Stimulated activated CD8-positive, alpha-beta memory T cell treated with anti-CD3 and anti-CD28 coated beads, Interleukin-7, amount 100 ng/mL, for 1 hour (primary cell): ENCODE measurements at places on chromosomes 4 and X.

DNA sequence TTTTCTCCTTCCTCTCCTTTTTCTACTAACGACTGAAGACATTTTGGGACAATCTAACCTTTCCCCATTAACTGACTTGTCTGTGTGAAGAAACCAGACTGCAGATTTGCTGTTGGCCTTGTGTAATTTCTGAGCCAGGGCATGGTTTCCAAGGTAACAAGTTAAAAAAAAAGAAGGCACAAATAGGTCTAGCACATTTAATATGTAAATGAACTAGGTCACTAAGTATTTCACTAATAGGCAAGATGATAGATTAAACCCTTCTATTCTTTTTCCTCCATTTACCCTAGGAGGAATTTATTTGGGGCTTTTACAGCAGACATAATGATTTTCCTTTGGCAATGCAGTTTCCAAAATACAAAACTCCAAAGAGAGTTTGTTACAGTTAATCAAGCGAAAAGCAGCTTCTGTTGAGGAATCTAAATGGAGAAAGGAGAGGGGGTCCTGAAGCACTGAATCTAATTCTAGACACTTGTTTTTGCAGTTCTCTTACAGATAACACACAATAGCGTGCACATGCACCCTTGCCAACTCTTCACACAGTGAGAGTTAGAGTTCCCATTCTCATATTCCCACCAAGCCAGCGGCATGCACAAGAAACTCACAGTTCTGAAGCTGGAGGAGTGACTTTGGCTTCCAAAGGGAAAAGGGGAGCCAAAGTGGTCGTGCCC lies 72.0 kb downstream of the TSPAN5 start:
- no peak for DNase-seq

- no peak for DNase-seq
Observed at GRCh38 chr4:57147335-57148060, 37.3 kb upstream of the IGFBP7 start.

DNA sequence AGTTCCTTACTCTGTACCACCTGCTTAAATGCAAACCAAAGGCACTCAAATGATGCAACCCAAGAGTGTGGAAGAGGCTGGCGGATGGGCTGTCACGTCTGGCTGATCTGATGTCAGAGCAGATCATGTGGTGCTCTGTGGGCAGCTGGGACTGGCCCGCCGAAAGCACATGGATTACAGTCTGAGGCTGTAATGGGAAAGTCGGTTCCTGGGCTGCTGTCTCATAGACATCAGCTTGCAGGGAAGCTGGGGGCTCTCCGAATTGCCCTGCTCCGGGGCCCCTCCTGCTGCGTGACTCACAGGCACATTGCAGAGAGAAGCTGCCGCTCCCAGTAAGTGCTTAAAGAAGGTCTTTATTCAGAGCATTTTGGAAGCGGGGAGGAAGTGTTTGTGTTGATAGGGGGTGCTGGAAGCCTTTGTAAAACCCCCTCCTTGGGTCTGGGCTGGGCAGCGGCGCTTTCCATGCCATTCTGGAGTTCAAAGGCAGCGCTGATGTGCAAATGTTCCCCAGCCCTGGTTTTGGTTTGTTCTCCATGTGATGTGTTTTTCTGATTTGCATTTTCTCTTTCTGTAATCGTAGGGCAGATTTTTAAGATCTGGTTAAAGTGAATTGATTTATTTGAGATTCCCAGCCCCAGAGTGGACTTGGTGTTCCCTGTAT lies 181.1 kb downstream of the LARP7 start:
- no peak for DNase-seq

DNA sequence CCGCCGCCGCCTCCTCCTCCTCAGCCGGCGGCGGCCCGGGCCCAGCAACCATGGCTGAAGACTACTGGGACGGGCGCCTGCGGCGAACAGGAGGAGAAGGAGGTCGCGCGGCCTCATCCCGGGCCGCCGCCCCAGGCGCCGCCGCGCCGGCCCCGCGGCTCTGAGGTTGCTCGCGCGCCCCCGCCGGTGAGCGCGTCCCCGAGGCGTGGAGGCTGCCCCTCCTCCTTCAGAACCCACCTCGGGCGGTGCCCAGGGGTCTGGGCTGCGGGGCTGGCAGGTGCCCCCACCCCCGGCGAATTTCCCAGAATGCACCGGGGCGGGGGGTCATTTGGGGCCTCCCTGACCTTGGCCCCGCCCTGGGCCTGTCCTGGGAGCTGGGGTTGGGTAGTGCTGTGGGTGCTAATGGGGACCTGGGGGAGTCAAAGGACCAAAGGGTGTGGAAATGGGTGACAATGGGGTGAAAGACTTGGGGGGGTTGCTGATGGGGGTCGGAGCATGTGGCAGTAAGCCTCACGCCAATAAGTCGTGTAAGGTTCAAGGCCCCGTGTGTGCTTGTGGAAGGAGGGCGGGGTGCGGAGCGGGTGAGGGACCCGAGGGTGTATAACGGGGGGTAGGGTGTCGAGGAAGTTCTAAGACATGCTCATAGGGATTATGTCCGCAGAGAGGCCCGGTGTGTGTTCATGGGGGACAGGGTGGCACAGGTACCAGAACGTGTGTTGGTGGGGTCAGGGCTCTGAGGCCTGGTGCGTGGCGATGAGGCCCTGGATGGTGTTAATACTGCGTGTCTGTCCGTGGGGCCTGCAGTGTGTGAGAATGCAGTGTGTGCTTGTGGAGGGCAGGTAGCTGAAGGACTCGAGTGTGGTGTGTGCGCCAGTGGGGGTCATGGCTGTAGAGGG lies 687 bp downstream of the CDK16 start:
- no peak for DNase-seq

DNA sequence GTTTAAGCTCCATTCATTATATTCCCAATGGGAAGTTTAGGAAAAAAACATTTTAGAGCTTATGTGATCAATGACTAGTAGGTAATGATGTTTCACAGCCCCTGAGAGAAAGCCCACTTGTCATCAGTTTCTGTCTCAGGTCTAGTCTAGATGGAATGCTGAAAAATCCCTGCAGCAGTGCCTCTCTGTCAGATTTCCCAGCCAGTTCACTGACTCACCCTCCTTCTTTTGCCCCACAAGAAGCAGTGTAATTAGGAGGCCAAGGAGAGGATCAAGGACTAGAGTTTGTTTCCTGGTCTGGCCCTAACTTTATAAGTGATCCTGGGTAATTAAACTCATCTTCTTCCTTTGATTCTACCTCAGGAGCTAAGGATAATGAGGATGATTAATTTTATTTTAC lies 118.7 kb upstream of the ANXA3 start:
- no peak for DNase-seq

DNA sequence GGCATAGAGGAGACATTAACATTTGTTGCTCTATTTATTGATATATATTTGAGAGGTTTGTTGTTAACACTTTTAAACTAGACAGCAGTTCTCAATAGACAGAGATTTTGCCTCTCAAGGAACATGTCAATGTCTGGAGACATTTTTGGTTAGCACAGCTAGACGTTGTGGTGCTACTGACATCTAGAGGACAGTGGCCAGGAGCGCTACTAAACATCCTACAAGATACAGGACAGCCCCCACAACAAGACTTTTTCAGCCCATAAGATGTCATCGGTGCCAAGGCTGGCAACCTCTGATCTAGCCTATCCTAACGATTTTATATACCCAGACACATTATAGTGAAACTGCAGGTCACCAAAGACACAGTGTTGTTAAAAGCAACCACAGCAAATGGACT lies 18.4 kb upstream of the CTSO start:
- no peak for DNase-seq
